ENCODE measurements at places on chromosomes 3 and 15.
A peak's percentile ranks its signal among the peaks of the same experiment; 100 is the strongest.

GRCh38 chr15:98586066-98586465, 62.3 kb upstream of the IGF1R start:
- H3K4me3 ChIP-seq, result no peak overlapping the region
- H3K36me3 ChIP-seq, result no peaks in the 10 kb centered on the region
- no peaks in the 10 kb centered on the region for H3K4me1 ChIP-seq
- no peak overlapping the region for H3K27ac ChIP-seq
- no peaks in the 10 kb centered on the region for H3K27me3 ChIP-seq

DNA sequence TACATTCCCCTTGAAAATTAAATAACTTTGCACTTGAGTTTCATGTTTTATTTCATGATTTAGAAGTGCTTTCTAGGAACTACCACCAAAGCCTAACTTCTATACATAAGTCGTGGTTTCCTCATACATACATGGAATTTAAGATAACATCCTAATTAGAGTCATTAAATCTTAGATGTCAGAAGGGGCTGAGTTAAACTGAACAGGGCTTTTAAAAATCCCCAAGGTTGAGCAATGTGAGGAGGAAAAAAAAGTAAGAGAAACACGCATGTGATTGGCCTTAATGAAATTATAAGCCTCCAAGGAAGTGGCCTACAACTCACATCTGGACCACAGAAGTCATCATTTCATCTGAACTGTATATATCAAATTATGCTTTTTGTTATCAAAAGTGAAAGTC, 303.1 kb upstream of the SEMA6D start:
- no peaks in the 10 kb centered on the region for H3K4me1 ChIP-seq
- no peaks in the 10 kb centered on the region for H3K36me3 ChIP-seq
- no peaks in the 10 kb centered on the region for H3K27me3 ChIP-seq
- no peak overlapping the region for H3K4me3 ChIP-seq
- no peak overlapping the region for H3K27ac ChIP-seq

DNA sequence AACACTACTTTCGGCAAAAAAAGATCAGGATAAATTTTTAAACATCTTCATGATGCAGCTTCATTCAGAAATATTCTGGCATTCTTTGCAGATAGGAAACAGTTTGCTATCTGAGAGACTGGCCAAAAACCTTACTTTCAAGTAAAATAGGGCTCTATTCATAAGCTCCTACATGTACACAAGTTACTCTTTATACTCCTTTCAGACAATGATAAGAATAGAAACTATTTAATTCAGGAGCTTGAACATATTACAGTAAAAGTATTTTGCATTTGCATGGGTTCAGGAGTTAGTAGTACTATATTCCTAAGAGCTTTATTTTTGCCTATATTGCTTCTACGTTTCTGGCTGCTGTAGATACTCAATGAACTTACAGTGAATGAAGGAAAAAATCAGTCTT, 70.5 kb downstream of the PLOD2 start:
- no peak overlapping the region for H3K27ac ChIP-seq
- H3K4me3 ChIP-seq, result no peak overlapping the region
- no peaks in the 10 kb centered on the region for H3K4me1 ChIP-seq
- no peak for DNase-seq
- no peaks in the 10 kb centered on the region for H3K36me3 ChIP-seq

DNA sequence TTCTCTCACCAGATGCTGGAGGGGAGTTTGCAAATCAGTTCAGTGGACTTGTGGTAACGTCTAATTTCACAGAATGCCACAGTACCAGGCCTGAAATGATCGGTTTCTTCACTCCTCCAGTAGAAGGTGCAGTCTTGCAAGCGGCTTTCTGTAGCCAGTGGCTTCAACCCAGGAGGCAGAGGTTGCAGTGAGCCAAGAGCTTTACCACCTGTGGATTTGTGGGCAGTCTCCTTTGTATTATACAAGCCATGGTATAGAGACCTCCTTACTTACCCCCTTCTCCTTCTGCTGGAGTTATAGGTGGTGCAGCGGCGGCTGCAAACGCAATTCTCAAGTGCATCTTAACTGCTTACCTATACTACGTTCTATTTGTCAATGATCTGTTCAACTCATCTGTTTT, 17.6 kb downstream of the EIF2AK4 start:
- no peaks in the 10 kb centered on the region for H3K27me3 ChIP-seq
- H3K27ac ChIP-seq, result no peak overlapping the region
- peaks cover 56% of the 10 kb centered on the region for H3K36me3 ChIP-seq
- no peak for DNase-seq
- no peaks in the 10 kb centered on the region for H3K4me1 ChIP-seq
- no peak overlapping the region for H3K4me3 ChIP-seq

DNA sequence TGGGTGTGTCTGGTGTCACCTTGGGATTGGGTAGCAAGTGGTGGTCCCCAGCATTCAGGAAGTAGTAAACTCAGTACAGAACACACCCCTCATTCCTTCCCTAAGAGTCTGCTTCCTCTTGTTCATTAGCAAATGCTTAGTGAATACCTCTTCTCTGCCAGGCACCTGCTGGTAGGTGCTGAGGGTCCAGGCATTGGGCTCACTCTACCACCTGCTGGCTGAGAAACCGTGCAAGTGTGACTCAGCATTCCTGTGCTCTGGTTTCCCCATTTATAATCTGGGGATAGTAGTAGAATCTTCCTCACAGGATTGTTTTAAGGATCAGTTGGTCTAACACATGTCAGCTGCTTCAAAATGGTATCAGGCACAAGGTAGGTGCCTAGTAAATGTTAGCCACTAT, 4.8 kb downstream of the SHF start:
- no peak overlapping the region for H3K27ac ChIP-seq
- H3K4me1 ChIP-seq, result peaks cover 16% of the 10 kb centered on the region
- no peak for DNase-seq
- peaks cover 1% of the 10 kb centered on the region for H3K27me3 ChIP-seq

- no peak for DNase-seq
- peaks cover 2% of the 10 kb centered on the region for H3K36me3 ChIP-seq
- peaks cover 1% of the 10 kb centered on the region for H3K27me3 ChIP-seq
- H3K4me1 ChIP-seq, result peaks cover 10% of the 10 kb centered on the region
- H3K27ac ChIP-seq, result no peak overlapping the region
- no peak overlapping the region for H3K4me3 ChIP-seq
Measured at GRCh38 chr3:112002096-112002971, 3.6 kb downstream of the TAGLN3 start.

GRCh38 chr3:3141939-3142338, 15.2 kb downstream of the TRNT1 start:
- H3K4me3 ChIP-seq, result no peak overlapping the region
- no peak overlapping the region for H3K27ac ChIP-seq
- no peak for DNase-seq

- H3K27ac ChIP-seq, result no peak overlapping the region
- H3K36me3 ChIP-seq, result no peaks in the 10 kb centered on the region
- H3K4me3 ChIP-seq, result no peak overlapping the region
- no peaks in the 10 kb centered on the region for H3K4me1 ChIP-seq
- no peak for DNase-seq
Measured at GRCh38 chr3:172595664-172596393, 72.6 kb upstream of the TNFSF10 start.

GRCh38 chr3:138370321-138370720, 21.9 kb downstream of the MRAS start:
- H3K27me3 ChIP-seq, result no peaks in the 10 kb centered on the region
- no peak overlapping the region for H3K4me3 ChIP-seq

- DNase-seq, result no peak
- H3K27ac ChIP-seq, result no peak overlapping the region
- no peaks in the 10 kb centered on the region for H3K4me1 ChIP-seq
- H3K4me3 ChIP-seq, result no peak overlapping the region
- H3K36me3 ChIP-seq, result no peaks in the 10 kb centered on the region
Measured at GRCh38 chr15:56639631-56640030, 93.7 kb downstream of the ZNF280D start.

DNA sequence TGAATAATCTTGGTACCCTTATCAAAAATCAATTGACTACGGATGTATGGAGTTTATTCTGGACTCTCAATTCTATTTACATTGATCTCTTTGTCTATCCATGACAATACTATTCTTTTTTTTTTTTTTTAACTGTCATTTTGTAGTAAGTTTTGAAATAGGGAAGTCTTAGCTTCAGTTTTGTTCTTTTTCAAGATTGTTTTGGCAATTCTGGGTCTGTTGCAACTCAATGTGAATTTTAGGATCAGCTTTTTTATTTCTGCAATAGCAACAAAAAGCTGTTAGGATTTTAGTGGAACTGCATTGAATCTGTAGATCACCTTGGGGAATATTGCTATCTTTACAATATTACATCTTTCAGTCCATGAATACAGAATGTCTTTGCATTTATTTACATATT, 21.4 kb downstream of the BTLA start:
- no peaks in the 10 kb centered on the region for H3K4me1 ChIP-seq
- H3K4me3 ChIP-seq, result no peak overlapping the region
- H3K27ac ChIP-seq, result no peak overlapping the region

- DNase-seq, result no peak
- no peak overlapping the region for H3K27ac ChIP-seq
- H3K4me1 ChIP-seq, result peaks cover 2% of the 10 kb centered on the region
- no peaks in the 10 kb centered on the region for H3K27me3 ChIP-seq
- no peak overlapping the region for H3K4me3 ChIP-seq
- no peaks in the 10 kb centered on the region for H3K36me3 ChIP-seq
Measured at GRCh38 chr3:30751610-30752299, 142.7 kb downstream of the GADL1 start.

GRCh38 chr15:68278595-68279405, 1.3 kb downstream of the FEM1B start:
- H3K27ac ChIP-seq, result peak overlapping the region; percentile 94
- H3K36me3 ChIP-seq, result no peaks in the 10 kb centered on the region
- DNase-seq, result no peak
- H3K4me1 ChIP-seq, result peaks cover 18% of the 10 kb centered on the region
- no peaks in the 10 kb centered on the region for H3K27me3 ChIP-seq

DNA sequence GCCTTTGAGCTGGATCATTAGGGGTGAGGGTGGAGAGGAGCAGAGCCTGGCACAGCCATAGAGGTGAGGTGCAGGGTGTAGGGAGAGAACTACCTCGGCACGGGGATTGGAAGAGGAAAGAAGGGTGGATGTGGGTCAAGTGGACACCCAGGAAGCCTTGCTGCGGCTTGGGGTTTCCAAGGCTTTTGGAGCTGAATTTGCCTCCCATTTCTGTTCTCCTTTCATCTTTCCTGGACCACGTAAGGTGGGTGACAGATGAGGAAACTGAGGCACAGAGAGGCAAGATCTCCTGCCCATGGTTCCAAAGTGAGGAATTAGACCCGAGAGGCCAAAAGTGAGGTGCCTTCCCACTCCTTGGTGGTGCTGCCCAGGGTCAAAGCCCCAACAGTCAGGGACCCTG, 35.4 kb upstream of the SFMBT1 start:
- H3K4me1 ChIP-seq, result no peaks in the 10 kb centered on the region
- no peaks in the 10 kb centered on the region for H3K36me3 ChIP-seq
- no peak for DNase-seq
- no peaks in the 10 kb centered on the region for H3K27me3 ChIP-seq

DNA sequence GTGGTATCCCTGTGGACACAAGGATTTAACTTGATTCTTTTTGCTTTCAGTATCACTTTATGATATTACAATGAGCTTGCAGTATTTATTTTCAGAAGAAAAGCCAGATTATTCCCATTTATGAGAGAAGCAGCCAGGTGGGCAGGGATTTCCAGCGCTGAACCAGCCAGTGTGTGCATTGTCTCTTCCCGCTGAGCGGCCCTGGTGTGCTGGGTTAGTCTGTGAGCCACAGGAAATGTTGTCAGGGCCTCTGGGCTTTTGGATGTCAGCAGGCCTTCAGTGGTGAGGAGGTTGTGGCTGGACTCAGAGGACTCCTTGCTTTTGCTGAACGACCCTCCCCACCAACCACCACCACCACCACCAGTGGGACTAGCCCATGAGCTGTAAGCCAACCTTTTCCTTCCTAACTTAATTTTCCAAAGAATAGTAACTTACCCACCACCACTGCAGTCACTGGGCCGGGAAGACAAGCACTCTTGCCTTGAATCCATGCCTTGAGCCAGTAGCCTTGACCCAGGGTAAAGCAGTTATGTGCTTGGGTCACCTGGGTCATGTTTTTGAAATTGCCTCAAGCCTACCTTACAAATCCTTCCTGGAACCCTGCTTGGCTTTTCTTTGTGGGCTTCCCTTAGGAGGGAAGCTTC, 33.1 kb downstream of the FLNB start:
- peak; percentile 47 for DNase-seq
- H3K36me3 ChIP-seq, result no peaks in the 10 kb centered on the region
- H3K4me1 ChIP-seq, result peaks cover 31% of the 10 kb centered on the region
- no peak overlapping the region for H3K4me3 ChIP-seq
- H3K27ac ChIP-seq, result peak overlapping the region; percentile 55
- H3K27me3 ChIP-seq, result no peaks in the 10 kb centered on the region

- no peak for DNase-seq
- H3K4me3 ChIP-seq, result no peak overlapping the region
- no peak overlapping the region for H3K27ac ChIP-seq
- no peaks in the 10 kb centered on the region for H3K27me3 ChIP-seq
- no peaks in the 10 kb centered on the region for H3K36me3 ChIP-seq
- no peaks in the 10 kb centered on the region for H3K4me1 ChIP-seq
Measured at GRCh38 chr15:90095521-90095959, 6.7 kb downstream of the IDH2 start.

DNA sequence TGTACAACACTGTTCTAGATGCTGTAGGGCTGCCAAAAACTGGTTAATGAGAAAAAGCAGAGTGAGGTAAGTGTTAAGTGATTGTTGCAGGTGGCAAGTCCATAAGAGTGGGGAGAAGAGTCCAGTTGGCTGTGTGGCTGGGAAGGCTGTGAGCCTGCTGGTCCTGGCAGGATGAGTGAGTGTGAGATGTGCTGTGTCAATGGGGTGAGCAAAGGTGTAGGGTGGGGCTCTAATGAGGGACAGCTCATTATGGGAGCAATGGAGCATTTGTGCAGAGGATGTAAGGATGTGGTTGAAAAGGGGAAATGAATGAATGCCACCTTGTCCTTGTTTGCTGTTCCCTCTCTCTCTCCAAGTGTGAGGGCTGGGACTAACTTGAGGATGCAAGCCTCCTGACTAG, 145.3 kb upstream of the ROPN1 start:
- H3K27me3 ChIP-seq, result no peaks in the 10 kb centered on the region
- H3K27ac ChIP-seq, result no peak overlapping the region
- H3K4me3 ChIP-seq, result no peak overlapping the region
- no peaks in the 10 kb centered on the region for H3K36me3 ChIP-seq
- no peak for DNase-seq
- H3K4me1 ChIP-seq, result 0 out of 2 replicates have a peak, but pooled peaks cover 1% of the 10 kb centered on the region

DNA sequence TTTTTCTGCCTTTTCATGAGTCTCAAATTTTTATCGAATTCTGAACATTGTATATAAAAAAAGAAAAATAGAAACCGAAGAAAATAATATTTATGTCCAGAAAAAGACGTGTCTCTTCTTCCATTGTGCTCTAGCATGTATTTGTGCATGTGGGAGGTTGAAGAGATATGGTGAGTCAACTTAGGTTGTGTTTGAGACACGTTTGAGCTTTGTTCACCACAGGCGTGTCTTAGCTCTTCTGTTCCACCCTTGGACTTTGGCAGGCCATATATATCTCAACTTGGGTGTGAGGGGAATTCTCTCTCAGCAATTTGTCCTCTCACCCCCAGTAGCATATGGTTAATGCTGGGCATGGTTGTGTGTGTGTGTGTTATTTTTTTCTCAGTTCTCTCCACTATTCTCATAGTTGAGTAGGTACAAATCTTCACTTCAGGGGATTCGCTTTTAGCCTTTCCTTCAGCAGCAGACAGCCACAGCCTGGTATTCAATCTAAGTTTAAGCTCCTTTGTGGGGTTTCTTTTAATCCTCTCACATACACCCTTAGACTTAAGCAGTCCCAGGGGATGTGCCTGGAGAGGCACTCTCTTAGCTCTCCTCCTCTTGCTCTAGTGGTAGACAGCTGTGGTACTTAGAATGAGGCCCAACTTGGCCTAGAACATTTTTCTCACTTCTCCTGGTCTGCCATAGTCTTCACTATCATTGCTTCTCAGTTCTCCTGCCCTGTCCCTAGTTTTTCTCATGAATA, 286.5 kb upstream of the RBMS3 start:
- no peaks in the 10 kb centered on the region for H3K4me1 ChIP-seq
- no peak for DNase-seq
- H3K4me3 ChIP-seq, result no peak overlapping the region
- no peaks in the 10 kb centered on the region for H3K36me3 ChIP-seq
- no peaks in the 10 kb centered on the region for H3K27me3 ChIP-seq

Measured in H1 (cell line).